Mammary epithelial cell (primary cell): ENCODE measurements at places on chromosomes 1 and 21. TPM values are rescaled to one million over a fixed set of nuclear protein-coding genes. Genes with fewer than 3 reads are reported as not detected.

The EFNA1 gene
- 54.0 TPM for total RNA-seq

- peak; percentile 30 for DNase-seq
Measured at GRCh38 chr21:17667256-17667655, 54.6 kb upstream of the BTG3 start.

- no peak for DNase-seq
Measured at GRCh38 chr1:182410138-182410537, 9.7 kb upstream of the TEDDM1 start.

GRCh38 chr1:66349242-66349641 lies 184.7 kb upstream of the SGIP1 start:
- DNase-seq, result no peak

GRCh38 chr1:93703643-93704042 lies 22.0 kb upstream of the BCAR3 start:
- DNase-seq, result peak; percentile 64

The C1orf56 gene
- total RNA-seq, result 1.7 TPM

GRCh38 chr1:204278251-204278650 lies 64.5 kb upstream of the GOLT1A start:
- no peak for DNase-seq
